ENCODE measurements at places on chromosomes 4 and X.

- DNase-seq: no peak
Measured at GRCh38 chrX:123277821-123278220, 93.7 kb downstream of the GRIA3 start.

DNA sequence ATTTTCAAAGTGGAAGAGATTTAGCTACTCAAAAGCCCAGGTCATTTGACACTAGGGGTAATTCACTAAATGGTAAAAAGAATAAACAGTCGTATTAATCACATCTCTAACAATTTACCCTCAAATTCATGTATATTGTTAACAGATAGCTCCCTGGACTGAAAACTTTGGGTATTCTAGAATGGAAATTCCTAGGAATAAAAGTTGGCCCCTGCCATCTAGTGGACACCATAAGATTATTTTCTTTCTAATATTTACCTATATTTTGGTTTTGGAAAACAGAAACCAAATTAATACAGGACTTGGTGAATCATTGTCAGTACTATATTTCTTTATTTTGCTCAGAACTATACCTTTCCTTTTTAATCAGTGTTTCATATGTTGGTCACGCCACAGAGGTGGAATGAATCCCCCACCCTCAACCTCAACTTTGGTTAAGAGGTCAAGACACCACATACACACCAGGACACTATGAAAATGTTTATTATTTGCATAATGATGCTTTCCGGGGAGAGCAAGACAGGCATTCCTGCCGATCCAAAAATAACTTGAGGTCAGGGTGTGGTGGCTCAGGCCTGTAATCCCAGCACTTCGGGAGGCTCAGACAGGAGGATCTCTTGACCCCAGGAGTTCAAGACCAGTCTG is 96.2 kb upstream of the APOOL start:
- no peak for DNase-seq

DNA sequence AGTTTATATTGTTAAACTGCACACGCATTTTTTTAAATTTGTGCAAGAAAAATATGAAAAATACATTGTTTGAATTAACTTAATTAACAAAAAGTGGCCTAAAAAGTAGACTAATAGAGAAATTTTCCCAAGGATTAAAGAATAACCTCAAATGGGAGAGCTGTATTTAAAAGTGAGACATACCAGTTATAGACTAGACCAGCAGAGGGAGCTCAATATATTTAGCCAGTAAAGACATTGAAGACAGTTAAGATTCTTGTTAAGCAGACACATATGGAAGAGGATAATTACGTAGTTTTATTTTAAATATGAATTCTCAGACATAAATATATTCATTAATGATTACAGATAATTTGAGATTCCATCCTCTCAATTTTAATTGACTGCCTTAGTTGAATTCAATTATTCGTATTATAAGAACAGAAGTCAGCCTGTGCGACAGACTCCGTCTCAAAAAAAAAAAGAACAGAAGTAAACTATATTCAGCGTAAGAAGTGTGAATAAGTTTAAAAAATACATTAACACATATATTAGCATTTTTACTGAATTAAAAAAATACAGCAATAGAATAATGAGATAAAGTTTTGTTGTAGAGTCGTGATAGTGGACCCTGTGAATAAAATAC is 64.8 kb downstream of the GLRA3 start:
- no peak for DNase-seq

DNA sequence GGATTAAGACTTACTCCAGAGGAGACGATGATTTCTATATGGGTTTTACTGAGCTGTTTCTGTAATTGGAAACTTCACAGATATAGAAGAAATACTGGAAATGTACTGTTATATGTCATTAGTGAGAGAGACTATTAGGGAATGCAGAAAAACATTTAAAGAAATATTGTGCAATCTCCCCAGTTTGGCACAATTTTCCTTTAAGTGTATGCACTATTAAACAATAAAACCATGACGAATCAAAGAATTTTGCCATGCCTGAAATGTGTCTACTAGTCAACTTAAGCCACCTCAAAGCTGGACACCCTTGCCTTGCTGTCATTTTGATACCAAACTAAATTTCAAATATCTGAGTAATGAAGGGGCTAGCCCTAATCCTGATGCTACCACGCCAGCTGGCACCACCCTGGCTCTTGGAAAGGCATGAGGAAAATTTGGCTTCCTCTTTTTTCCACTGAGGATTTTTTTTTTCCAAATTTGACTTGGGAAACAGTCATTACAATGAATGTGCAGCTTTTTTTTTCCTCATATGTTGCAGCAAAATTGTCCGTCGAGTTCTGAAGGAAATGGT is 36.1 kb downstream of the MTTP start:
- DNase-seq: no peak

GRCh38 chr4:13541720-13542576 is 2.4 kb downstream of the NKX3-2 start:
- no peak for DNase-seq

DNA sequence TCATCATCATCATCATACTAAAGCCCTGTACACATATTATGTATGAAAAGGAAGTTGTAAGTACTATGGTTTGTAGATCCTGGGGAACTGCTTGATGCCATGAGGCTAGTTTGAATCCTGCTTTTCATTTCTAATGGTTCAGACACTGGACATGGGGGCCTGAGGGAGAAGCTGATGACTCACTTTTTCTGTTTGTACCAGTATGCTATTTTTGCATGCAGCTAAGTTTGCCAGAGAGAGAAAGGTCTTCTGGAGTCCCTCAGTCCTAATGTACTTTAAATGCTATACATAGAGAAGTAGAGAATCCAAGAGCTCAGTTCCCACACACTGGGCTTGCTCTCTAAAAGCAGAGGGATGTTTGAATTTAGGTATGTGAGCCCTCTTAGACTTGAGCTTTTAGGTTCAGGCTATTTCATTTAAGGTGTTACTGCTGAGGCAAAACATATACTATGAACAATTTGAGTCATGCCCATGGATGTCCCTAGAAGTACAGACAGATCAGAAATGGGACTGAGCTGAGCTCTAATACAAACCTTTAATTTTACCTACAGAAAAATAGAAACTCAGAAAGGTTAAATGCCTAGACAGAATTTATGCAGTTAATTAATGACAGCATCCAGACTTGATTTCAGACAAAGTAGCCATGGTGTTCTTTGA is 17.6 kb upstream of the HS3ST1 start:
- no peak for DNase-seq

- DNase-seq: no peak
Measured at GRCh38 chrX:73977542-73978169, 326.3 kb upstream of the ZCCHC13 start.

DNA sequence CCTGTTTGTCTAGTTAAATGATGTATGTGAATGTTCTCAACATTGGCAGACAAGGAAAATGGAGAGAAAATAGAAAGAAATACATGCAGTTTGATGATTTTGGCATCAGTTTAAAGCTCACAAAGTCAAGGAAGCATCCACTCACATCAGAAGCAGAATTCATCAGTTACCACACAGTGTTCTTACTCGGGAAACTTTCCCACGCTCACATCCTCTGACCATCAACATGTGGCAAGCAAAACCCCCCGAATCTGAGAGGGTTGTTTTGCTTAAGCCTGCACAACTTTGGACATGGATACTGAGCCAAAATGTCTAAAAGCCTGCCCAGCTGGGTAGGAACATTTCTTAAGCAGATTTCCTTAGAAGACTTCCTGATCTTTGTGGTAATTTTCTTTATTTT is 407.6 kb downstream of the ANKRD50 start:
- DNase-seq: no peak

DNA sequence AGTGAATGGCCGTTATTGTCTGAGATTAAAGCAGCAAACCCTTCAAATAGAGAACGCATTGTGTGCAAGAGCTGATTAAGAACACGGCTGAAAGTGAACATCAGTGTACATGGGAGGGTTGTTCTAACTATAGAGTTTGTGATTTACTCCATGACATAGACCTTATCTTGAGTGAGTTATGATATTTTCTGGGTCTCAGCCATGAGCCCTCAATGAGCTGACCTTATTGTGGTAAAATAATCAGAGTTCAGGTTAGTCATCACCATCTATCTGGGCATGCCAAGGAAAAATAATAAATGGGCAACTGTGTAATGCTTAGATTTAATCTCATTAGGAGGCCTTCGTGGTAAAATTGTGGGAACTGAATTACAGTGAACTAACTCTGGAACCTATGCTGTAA is 33.2 kb upstream of the CLDN24 start:
- DNase-seq: no peak

DNA sequence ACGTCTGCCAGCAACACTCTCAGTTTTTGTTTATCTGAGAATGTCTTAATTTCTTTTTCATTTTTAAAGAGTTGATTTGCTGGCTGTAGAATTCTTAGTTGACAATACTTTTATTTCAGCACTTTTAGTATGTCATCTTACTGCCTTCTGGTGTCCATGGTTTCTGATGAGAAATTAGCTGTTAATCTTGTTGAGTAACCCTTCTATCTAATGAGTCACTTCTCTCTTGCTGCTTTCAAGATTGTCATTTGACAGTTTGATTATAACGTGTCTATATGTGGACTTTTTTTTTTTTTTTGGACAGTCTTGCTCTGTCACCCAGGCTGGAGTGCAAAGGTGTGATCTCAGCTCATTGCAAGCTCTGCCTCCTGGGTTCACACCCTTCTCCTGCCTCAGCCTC is 24.0 kb upstream of the TMEM255A start:
- DNase-seq: no peak

- DNase-seq: no peak
Measured at GRCh38 chr4:52873191-52873590, 11.1 kb downstream of the RASL11B start.

DNA sequence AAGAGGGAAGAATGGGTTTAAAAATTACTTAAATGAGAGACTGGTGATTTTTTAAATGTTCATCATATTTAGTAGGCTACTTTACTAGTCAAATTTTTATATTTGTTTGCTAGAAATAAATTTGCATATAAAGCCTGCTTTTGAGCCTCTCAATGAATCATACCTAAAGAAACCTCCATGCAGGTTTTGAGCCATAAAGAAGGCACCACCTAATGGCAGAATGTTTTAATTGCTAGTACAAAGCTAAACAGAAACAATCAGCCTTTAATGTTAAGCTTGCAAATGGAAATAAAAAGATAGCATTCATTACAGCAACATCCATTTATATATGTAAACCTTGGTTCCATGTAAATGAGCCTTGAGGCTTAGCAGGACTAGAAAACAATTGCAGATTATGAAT is 989.7 kb downstream of the CCSER1 start:
- DNase-seq: no peak

DNA sequence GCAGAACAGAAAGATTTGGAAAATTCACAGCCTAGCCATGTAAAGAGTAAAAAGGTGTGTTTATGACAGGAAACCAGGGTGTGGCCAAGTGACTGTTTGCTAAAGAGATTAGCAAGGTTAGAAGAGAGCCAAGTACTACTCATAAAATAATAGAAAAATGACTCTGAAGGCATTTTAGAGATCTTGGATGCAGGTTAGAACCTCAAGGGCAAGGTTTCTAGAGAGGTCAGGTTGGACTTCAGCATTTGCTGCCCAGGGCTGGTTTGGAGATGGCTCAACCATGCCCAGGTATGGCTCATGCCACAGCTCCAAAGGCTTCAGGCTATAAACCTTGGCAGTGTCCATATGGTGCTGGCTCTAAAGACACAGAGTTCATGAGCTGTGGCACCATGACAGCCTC is 40.6 kb upstream of the ADGRA3 start:
- DNase-seq: no peak

DNA sequence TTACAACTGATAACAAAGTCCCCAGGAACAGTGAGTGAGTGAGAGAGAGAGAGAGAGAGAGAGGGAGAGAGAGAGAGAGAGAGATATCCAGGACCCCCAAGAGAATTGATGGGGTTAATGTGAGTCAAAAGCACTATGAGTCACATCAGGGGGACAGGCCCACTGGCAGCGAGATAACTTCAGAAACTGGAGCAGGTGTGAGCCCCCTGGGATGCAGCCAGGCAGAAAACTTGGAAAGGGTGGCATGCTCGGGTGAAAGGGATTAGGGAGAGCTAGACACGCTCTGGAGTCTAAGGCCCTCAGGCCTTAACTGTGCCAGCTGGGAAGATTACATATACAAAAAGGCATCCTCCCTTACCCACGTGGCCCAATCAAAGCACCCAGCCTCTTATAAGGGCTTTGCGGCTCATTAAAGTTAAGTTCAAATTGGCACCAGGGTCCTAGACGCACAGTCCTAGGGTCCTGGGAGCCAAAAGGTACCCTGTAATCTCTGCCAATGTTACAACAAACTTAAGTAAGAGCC is 841 bp downstream of the ACOT9 start:
- no peak for DNase-seq

DNA sequence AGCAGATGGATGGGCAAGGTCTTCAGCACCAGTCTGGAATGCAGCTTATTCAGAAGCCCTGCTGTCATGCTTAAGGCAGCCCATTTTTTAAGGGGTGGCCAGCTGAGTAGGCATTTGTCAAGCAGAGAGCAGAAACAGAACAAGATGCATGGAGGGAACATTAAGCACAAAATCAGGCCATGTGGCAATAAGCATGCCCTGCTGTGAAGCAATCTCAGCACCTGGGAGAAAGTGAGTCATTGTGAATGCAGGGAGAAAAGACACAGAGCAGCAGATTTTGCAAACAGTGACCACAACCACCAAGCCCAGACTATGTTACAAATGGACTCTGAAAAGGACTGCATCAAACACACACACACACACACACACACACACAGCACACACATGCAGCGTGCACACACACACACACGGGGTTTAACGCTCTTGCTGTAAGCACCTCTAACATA is 94.1 kb upstream of the GALNT7 start:
- DNase-seq: no peak

DNA sequence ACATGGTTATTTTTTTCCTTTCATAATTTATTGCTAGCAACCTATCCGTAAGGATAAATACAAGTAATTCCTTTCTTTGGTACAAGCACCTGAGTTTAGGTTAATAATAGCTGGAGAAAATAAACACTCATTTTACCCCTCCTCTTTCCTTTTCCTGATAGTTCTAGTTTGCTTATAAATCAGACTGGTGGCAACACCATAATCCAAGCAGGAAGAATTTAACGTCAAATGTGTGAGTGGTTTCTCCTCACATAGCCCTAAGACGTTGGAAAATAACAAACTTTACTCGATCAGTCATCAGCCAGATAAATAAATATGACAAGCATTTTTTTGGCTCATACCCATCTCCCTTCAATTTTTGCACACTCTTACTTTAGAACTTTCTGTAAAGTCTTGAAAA is 190.3 kb upstream of the FAM241A start:
- no peak for DNase-seq

- no peak for DNase-seq
Measured at GRCh38 chr4:2833671-2834000, 10.0 kb upstream of the ADD1 start.

GRCh38 chr4:152992027-152992426 is 55.9 kb downstream of the FHDC1 start:
- no peak for DNase-seq
